Stimulated activated CD8-positive, alpha-beta memory T cell treated with anti-CD3 and anti-CD28 coated beads, Interleukin-4, amount 100 ng/mL, for 1 hour (primary cell): ENCODE measurements at places on chromosomes 7 and 10.

DNA sequence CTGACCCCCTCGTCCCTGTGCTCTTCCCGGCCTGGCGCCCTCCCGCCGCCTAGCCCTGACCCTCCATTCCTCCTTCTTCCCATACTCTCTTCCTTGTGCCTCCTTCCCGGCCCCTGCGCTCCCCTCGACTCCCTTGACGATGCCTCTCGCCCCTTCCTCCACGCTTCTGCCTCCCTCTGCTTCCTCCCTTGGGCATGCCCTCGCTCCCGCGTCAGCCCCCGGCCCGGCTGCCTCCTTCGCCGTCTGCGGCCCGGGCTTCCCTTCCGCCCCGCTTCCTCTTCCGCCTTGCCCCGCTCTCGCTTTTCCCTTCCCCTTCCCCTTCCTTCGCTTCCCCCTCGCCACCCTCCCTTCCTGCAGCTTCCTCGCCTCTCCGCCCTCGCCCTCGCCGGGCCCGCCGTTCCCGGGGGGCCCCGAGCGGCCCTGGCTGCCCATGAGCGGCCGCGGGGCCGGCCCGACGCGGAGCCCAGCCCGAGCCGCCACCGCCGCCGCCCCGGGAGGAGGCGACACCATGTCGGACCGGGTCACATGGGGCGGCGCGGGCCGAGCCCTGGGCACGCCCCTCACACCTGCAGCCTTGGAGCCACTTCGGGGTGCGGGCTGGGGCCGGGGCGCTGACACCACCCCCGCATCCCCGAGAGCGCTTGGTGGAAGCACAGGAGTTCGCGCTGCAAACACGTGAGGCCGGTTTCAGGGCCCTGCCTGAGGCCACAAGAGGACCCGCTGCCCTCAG, at the start of gene FBXW4:
Gene FBXW4, minus strand, starts transcription at position 497 of the 730 bp plus-strand sequence. Its CDS starts 65 bp downstream, at position 432.
- peak; percentile 30 for DNase-seq

GRCh38 chr10:3399756-3400155, 227.2 kb upstream of the PITRM1 start:
- DNase-seq, result no peak

DNA sequence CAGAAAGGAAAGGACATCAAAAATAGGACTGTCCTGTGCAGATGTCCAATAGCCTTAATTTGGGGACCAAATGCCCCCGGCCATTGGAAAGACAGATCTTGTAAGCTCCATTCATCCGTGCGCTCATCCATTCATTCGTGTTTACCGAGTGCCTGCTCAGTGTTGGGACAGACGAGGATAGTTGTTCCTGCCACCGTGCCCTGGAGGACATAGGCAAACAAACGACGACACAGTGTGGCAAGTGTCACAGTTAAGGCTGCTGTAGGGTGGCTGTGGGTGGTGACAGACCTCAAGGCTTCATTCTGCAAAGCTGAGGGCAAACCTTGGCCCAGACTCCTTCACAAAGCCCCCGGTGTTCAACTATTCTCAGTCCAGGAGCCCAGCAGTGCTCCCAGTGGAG, 27.6 kb downstream of the MKI67 start:
- no peak for DNase-seq

DNA sequence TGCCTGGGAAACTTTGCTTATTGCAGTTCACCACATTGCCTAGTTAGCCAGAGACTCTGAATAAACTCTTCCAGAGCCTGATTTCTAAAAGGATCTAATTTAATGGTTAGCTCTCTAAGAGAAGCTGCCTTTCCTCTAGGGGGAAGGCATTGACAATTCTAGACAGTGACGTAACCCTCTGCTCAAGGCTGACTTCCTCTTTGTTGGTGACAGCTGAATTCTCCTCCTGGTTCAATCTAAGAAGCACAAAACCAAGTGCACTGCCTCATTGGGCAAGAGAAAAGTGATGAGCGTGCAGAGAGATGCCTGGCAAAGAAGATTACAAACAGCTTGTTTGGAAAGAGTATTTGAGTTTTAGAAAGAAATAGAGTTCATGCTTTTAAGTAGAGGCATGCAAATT, 102.7 kb downstream of the MACC1 start:
- DNase-seq, result no peak

DNA sequence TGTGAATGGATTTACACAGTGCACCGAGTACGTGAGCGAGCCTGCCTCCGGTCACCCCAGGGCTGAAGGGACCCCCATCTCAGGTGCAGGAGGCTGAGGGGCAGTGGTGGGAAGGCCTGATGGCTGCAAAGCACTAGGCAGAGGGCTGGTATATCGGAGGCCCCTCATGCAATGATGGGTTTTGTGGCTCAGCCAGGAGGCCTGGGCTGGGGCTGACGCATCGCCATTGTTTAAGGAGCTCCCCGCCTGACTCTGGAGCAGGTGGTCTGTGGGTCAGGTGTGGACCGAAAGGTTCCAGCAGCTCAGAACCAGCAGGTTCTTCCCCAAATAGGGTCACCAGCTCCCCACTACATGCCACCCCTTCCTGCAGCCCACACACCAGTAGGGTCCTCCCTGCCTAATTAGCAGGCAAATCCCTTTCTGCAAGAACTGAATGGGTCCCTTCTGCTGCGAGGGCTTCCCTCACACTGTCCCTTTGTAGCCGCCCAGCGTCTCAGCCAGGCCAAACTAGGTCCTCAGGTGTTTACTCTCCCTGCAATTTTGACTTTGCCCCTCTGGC, 33.0 kb downstream of the OAT start:
- DNase-seq, result no peak

DNA sequence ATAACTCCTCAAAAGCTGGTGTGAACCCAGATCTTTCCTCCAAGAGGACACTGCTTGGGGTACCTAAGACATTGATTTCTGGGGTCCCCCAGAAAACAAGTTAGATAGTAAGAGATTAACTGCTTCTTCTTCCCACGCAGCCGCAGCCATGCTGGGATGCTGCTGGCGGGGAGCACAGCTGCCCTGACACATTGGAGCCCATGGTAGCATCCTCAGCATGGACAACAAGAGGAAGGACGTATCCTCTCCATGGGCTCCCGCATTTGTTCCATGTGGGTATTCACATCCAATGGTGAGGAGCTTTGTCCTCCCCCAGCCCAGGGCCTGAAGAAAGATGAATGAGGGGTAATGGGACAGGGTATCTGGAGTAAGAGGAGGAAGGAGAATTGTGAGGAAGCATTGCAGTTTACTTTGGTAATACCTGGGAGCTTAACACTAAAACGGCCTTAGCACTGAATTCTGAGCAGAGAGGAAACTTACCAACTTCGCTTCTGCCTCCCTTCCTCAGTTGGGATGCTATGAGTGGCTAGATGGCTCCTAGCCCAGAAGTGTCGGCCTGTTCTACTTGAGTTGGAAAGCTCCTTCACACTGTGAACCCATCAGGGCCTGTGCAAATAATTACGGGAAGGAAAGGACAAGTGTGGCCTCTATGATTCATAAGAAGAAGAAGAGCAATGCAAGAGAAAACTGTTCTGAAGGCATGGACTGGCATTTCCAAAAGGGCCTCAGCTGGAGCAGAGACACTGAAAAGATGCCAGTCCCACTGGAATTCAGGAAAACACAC, 43.9 kb downstream of the C10orf120 start:
- no peak for DNase-seq

DNA sequence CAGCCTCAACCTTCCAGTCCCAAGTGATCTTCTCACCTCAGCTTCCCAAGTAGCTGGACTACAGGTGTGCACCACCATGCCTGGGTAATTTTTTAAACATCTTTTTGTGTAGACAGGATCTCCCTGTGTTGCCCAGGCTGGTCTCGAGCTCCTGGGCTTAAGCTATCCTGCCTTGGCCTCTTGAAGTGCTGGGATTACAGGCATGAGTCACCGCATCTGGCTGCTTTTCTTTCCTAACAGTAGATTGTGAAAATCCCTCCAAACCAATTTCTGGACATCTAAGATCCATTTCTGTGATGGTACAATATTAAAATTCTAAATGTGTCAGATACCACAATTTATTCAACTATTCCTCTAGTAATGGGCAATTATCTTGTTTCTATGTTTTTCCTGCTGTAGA, 38.7 kb downstream of the RAB18 start:
- DNase-seq, result no peak

DNA sequence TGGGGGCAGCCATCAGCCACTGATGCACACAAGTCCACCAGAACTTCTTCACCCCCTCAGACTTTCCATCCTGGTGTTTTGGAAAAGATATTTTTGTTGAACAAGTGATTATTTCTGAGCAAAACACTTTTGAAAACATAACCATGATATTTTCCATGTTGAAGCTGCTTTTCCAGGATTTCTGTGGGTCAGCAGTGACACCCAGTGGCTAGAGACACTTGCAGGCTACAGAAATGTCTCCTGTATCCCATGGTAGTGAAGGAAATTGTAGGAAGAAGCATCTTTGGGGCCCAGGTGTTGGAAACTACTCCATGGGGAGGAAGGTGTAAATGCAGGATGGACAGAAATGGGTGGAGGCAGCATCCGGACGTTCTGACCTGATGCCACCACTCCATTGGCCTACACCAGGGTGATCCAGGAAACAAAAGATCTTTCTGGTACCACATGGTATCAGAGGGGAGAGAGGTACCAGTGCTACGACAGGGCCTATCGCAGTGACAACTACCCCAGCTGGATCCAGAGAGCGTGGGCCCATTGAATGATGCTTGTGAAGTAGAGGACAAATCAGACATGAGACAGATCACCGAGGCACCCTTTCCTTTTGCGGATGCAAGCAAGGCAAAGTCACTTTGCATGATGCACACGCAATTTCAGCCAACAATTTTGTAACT, 111.7 kb upstream of the COBL start:
- DNase-seq, result no peak

- no peak for DNase-seq
These were observed 317.6 kb upstream of the PLXDC2 start for GRCh38 chr10:19498393-19499290.

DNA sequence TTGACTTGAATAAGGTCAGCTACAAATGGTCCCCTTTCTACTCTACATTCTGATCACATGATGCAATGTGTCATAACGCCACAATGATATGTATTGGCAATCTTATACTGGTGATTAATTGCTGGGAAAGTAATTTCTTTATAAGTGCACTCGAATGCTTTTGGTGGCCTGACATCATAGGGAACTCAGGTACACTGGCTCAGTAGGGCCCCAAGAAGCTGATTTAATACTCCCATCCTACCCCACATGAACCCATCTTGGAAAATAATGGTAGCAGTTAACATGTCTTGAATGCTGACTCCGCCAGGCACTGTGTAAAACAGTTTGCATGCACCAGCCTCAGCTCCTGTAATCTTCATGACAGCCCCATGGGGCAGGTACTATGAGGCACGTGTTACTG, 186.9 kb downstream of the SNX10 start:
- DNase-seq, result no peak

- no peak for DNase-seq
These were observed 20.4 kb upstream of the ST8SIA6 start for GRCh38 chr10:17474595-17475323.

GRCh38 chr10:15169555-15170401, 1.3 kb upstream of the NMT2 start:
- DNase-seq, result peak; percentile 33

DNA sequence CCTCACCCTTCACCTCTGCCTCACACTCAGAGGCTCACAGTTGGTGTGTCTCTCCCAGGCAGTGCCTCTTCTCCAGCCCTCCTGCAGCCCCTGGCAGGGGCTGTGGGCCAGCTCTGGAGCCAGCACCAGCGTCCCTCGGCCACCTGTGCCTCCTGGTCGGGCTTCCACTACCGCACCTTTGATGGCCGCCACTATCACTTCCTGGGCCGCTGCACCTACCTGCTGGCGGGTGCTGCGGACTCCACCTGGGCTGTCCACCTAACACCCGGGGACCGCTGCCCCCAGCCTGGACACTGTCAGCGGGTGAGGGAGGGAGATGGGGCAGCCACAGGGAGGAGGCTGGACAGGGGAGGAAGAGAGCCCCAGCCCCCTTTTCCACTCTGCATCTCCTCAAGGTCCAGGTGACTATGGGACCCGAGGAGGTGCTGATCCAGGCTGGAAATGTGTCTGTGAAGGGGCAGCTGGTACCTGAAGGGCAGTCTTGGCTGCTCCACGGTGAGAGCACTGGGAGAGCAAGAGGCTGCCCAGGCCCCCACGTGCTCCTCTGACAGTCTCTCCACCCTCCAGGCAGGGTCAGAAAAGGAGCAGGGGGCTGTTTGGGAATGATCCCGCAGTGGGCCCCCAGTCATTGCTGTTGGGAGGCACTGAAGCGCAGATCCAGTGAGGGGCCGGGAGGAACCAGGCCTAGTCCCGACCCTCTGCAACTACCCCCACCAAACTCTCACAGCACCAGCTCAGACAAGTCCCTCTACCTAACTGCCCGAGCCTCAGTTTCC, 4.4 kb upstream of the ZNF467 start:
- no peak for DNase-seq

- no peak for DNase-seq
These were observed 135.3 kb downstream of the CTTNBP2 start for GRCh38 chr7:117737926-117738325.

DNA sequence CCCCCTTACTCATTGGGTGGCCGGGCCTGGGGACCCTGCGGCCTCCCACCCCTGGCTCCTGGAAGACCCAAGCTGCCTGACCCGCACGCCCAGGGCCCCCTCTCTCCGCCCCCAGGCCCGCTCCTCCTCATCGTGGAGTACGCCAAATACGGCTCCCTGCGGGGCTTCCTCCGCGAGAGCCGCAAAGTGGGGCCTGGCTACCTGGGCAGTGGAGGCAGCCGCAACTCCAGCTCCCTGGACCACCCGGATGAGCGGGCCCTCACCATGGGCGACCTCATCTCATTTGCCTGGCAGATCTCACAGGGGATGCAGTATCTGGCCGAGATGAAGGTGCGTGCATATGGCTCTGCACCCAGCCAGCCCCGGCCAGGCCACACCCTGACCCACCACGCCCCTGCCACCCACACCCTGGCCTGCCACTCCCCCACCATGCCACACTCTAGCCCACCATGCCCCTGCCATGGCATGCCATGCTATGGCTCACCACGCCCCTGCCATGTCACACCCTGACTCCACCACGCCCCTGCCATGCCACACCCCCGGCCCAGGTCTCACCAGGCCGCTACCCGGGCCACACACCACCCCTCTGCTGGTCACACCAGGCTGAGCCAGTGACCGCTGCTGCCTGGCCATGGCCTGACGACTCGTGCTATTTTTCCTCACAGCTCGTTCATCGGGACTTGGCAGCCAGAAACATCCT, 18.7 kb upstream of the CSGALNACT2 start:
- DNase-seq, result no peak

DNA sequence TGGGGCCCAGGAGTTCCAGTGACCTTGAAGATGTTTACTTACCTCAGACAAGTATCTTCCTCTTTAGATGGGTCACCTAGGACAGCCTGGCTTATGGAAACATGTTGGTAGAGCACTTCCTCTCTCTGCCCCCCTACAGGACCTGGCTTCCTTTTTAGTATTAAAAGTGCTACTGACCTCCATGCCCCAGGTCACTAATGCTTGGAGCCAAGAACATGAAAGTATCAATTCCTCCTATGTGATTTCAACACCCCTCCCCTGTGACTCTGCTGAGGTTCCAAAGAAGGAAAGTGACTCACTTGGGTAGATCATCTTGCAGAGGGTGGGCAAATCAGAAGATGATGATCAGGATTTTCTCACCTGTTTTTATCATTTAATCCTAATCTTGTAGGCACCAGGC, 125.3 kb upstream of the CCDC6 start:
- DNase-seq, result no peak

DNA sequence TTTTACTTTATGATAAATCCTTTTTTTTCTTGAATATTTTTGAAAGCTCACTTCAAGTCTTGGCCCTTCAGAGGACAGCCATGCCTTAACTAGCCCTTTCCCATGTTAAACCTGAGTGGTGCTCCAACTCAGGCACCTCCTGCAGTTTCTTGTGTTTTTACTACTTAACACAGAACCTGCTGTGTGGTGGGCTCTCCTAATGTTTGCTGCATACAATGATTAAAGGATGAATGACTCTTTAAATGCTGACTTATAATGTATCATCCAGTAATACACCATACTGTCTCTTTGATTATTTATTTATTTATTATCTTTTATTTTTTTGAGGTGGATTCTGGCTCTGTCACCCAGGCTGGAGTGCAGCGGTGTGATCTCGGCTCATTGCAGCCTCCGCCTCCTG, 179.4 kb downstream of the SEMA3E start:
- DNase-seq, result no peak
